B cell (primary cell): ENCODE measurements at places on chromosomes 5 and 9. TPM values are rescaled to one million over a fixed set of nuclear protein-coding genes. Genes with fewer than 3 reads are reported as not detected.
A peak's percentile ranks its signal among the peaks of the same experiment; 100 is the strongest.

DNA sequence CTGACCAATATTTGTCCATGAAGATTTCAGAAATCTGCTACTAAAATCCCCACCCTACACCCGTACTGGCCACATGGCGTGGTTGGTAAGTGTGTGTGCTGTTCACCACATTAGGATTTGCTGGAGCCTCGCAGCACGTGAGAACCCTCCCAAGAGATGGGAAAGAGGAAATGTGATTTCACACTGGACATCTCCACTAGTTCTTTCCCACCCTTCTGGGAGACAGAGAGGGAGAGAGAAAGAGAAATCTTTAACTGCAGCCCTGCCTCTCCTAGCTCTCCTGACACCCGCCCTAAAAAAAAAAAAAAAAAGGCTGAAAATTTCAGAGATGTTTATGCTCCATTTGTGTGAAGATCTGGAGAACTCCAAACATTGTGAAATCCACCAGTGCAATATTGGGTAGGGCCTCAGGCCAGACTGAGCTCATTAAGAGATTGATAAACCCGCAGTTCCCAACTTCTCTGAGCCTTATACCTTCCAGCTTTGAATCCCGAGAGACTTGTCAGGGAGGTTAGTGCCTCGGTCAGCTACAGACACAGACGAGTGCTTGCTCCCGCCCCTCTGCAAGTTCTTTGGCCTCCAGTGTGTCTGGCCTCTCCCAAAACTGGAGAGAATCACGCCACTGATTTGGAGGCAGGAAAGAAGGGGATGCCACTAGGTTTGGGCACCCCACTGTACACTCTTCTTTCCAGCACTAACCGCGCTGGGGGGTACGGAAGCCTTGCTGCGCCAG, 1.9 kb downstream of the SPRY4 start:
- peaks cover 30% of the 10 kb centered on the region for H3K4me1 ChIP-seq
- H3K27ac ChIP-seq: no peak overlapping the region
- DNase-seq: no peak
- peaks cover 87% of the 10 kb centered on the region for H3K27me3 ChIP-seq
- no peak overlapping the region for H3K4me3 ChIP-seq

DNA sequence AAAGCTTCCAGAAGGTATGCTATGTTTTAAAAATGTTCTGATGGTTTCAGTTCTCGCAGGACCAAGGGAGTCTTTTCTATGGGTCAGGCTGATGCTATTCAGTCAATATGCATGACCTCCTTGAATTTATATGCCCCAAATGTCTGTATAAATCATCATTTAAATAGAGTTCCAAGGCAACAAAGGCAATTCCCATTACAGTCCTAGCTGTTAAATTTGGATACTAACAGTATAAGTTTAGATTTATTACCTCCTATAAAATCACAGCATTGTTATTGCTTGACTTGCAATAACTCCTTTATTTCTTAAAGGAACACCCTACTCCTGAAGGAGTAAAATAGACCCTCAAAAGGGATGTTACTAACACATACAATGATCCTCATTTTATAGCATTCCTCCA, 387.7 kb upstream of the CHD1 start:
- DNase-seq: no peak
- H3K27me3 ChIP-seq: no peaks in the 10 kb centered on the region
- H3K4me1 ChIP-seq: no peaks in the 10 kb centered on the region
- no peaks in the 10 kb centered on the region for H3K36me3 ChIP-seq
- no peak overlapping the region for H3K4me3 ChIP-seq

DNA sequence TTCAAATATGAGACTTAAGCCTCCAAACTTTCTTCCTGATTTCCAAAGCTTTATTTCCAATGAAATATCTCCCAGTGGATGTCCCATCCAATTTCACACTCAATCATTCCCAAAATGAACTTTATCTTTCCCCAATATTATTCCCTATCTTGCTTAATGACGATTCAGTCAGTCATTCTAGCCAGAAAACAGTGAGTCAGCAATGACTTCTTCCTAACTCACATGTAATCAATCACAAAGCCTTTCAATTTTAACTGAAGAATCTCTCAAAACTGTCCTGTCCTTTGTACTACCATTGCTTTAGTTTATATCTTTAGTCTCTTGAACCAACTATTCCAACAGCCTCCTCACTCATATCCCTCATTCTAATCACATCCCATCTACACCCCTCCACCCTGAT, 34.9 kb downstream of the NSA2 start:
- no peak for DNase-seq
- H3K27me3 ChIP-seq: no peaks in the 10 kb centered on the region
- H3K36me3 ChIP-seq: peaks cover 4% of the 10 kb centered on the region
- H3K4me1 ChIP-seq: no peaks in the 10 kb centered on the region
- no peak overlapping the region for H3K4me3 ChIP-seq

DNA sequence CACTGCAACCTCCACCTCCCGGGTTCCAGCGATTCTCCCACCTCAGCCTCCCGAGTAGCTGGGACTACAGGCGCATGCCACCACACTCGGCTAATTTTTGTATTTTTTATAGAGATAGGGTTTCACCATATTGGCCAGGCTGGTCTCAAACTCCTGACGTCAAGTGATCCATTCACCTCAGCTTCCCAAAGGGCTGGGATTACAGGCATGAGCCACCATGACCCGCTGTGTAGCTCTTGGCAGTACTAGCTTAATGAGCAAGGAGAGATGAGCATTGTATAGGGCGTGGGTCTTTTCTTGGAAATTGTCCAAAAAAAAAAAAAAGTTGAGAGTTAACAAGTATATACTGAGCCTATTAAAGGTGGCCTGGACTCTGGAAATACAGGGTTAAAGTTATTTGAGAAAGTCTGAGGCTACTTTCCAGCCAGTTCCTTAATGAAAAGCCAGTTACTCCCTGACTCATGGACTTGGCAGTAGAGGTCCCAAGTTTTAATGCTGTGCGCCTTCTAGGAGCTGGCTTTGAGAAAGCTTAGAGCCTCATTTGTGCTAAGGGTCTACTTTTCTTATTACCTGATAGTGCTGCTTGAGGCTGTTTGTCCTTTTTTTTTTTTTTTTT, 4.2 kb upstream of the FGF18 start:
- no peaks in the 10 kb centered on the region for H3K27me3 ChIP-seq
- H3K36me3 ChIP-seq: peaks cover 8% of the 10 kb centered on the region
- no peak for DNase-seq
- no peak overlapping the region for H3K27ac ChIP-seq

GRCh38 chr9:23413541-23413940, 412.5 kb downstream of the ELAVL2 start:
- no peaks in the 10 kb centered on the region for H3K27me3 ChIP-seq
- no peaks in the 10 kb centered on the region for H3K4me1 ChIP-seq
- no peak overlapping the region for H3K4me3 ChIP-seq

DNA sequence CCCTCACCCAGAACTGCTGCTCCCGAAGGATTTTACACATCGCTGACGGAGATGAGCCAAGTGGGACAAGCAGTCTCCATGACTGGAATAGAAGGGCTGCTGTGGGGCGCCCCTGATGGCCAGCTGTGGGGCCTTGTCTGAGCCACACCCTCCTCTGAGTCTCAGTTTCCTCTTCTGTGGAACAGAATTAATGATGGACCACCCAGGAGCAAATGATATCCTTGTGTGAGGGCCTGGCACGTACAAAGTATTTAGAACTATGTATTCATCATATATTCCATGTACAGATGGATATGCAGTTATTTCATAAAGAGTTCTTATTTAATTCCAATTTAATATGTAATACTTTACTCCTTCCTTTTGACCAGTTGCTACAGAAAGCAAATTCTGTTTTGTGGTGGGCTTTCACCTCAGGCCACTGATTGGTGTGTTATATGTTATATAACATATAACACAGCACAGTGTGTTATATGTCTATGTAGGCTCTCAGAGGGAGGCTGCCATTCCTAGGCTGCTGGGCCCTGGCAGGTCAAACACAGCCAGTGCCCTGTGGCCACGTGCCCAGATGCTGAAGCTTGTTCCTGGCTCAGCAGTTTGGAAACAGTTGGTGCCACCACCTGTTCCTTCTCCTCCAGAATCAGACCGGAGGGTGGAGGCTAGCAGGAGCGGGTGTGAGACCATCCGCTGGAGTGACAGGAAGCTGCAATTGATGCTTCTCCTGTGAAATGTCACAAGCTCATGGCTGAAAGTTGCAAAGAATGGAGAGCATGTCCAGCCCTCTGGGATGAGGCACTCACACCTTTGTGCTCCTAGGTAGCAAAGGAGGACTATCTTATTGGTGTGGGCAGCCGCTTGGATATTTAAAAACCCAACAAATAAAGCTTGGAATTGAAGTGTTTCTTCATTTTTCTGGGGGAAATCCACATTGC, 4.4 kb upstream of the FGD3 start:
- peaks cover 15% of the 10 kb centered on the region for H3K27me3 ChIP-seq
- no peaks in the 10 kb centered on the region for H3K36me3 ChIP-seq
- H3K4me1 ChIP-seq: peaks cover 15% of the 10 kb centered on the region
- H3K27ac ChIP-seq: no peak overlapping the region

DNA sequence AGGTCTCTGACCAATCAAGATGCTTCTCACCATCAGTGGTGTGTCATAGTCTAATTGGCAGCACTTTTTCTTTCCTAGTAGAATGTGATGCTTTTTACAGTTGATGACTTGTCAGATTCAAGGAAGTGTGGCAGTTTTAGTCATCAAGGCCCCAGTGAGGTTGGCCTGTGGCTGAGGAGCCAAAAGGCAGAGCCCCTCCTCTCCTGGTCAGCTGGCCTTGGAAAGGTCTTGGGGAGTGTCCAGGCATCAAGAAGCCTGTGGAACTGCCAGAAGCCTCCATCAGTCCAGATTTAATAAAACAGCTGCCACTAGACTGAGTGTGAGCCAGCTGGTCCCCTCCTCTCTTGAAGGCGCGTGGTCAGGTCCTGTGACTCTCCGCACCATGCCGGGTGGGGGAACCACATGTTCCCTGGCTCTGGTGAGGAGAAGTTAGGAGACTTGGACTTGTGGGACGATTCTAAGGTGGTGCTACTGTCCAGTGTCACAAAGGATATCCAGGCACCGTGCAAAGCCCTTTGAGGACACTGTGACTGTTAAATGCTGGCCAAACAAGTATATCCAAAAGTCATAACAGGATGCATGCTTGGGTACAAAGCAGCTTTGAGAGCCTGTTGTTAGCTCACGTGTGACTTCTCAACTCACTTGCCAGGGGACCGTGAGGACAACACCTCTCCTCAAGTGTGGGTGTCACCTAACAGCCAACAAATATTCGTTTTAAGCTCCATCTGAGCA, 6.1 kb upstream of the ANGPTL2 start:
- peaks cover 2% of the 10 kb centered on the region for H3K4me1 ChIP-seq
- no peak for DNase-seq
- no peaks in the 10 kb centered on the region for H3K27me3 ChIP-seq
- H3K36me3 ChIP-seq: no peaks in the 10 kb centered on the region
- no peak overlapping the region for H3K4me3 ChIP-seq

DNA sequence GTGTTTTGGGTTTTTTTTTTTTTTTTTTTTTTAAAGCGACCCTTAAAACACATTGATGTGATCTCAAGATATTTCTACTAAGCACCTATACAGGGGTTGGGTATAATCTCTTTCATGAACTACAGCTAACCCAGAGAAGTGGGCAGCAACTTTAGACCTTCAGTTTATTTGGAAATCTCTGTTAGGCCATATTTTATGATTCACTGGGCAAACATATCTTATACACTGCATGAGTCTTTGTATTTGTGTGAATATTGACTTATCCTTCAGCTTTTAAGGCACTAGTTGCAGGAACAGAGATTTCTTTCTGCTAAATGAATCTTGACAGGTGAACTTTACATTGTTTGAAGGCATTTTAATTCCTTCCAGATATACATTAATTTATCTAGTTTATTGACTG, 194.4 kb downstream of the ARRDC3 start:
- no peak overlapping the region for H3K27ac ChIP-seq
- peaks cover 3% of the 10 kb centered on the region for H3K4me1 ChIP-seq
- DNase-seq: no peak
- H3K27me3 ChIP-seq: no peaks in the 10 kb centered on the region
- H3K36me3 ChIP-seq: no peaks in the 10 kb centered on the region

- H3K36me3 ChIP-seq: no peaks in the 10 kb centered on the region
- no peak for DNase-seq
- no peak overlapping the region for H3K27ac ChIP-seq
- no peak overlapping the region for H3K4me3 ChIP-seq
- H3K27me3 ChIP-seq: peaks cover 44% of the 10 kb centered on the region
- peaks cover 15% of the 10 kb centered on the region for H3K4me1 ChIP-seq
Observed at GRCh38 chr5:10329820-10330481, 22.2 kb upstream of the CMBL start.

- no peaks in the 10 kb centered on the region for H3K27me3 ChIP-seq
- no peak overlapping the region for H3K27ac ChIP-seq
- no peaks in the 10 kb centered on the region for H3K4me1 ChIP-seq
- H3K4me3 ChIP-seq: no peak overlapping the region
- DNase-seq: no peak
Observed at GRCh38 chr5:149975409-149975808, 14.9 kb downstream of the SLC26A2 start.

GRCh38 chr5:140549237-140550144, 2.0 kb downstream of the EIF4EBP3 start:
- H3K27me3 ChIP-seq: no peaks in the 10 kb centered on the region
- peaks cover 33% of the 10 kb centered on the region for H3K4me1 ChIP-seq
- peak overlapping the region; percentile 85 for H3K27ac ChIP-seq
- H3K4me3 ChIP-seq: no peak overlapping the region
- DNase-seq: peak; percentile 55
- peaks cover 29% of the 10 kb centered on the region for H3K36me3 ChIP-seq

- no peak overlapping the region for H3K27ac ChIP-seq
- peaks cover 35% of the 10 kb centered on the region for H3K4me1 ChIP-seq
- DNase-seq: no peak
- H3K4me3 ChIP-seq: no peak overlapping the region
Observed at GRCh38 chr9:129958796-129959195, 84.2 kb downstream of the FNBP1 start.

DNA sequence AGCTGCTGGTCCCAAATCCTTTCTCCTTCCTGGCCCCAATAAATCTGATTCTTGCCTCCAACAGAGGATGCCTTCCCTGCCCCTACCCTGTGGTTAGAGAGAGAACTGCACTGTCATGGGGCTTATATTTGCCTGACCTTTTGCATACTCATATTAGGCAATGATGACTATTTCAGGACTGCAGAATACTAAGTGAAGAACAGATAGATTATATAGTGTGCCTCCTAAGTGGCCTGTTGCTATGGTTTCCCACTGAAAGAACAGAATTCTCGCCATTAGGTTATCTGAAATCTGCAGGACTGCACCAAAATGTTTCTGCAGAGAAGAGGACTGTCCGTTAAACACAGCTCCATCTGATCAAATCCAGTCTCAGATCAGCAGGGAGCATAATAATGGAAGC, 87.3 kb upstream of the CCNG1 start:
- H3K36me3 ChIP-seq: no peaks in the 10 kb centered on the region
- no peak overlapping the region for H3K4me3 ChIP-seq
- no peak for DNase-seq
- H3K27me3 ChIP-seq: no peaks in the 10 kb centered on the region
- no peak overlapping the region for H3K27ac ChIP-seq

The OLFML2A gene
- total RNA-seq: 0.73 and 0.76 TPM in 2 replicates

The ARHGEF28 gene
- not detected in 2 replicates for total RNA-seq

The SELENOP gene
- 0.12 TPM in 1 of 2 replicates, not detected in the other for total RNA-seq

The LECT2 gene
- total RNA-seq: not detected in 2 replicates

The MZB1 gene
- total RNA-seq: 71.8 and 72.2 TPM in 2 replicates

The PCDHB16 gene
- not detected in 2 replicates for total RNA-seq

The ARHGEF39 gene
- 0.53 and 0.62 TPM in 2 replicates for total RNA-seq

The SLC6A19 gene
- total RNA-seq: not detected in 2 replicates

The IFNK gene
- total RNA-seq: not detected in 2 replicates

The LIFR gene
- not detected in 2 replicates for total RNA-seq

The PCDHA11 gene
- total RNA-seq: not detected in 2 replicates

The SPINK13 gene
- total RNA-seq: not detected in 2 replicates
